ENCODE measurements at places on chromosomes 13 and 19.

GRCh38 chr19:49455773-49456172 lies 2.7 kb downstream of the ALDH16A1 start:
- DNase-seq, result no peak

DNA sequence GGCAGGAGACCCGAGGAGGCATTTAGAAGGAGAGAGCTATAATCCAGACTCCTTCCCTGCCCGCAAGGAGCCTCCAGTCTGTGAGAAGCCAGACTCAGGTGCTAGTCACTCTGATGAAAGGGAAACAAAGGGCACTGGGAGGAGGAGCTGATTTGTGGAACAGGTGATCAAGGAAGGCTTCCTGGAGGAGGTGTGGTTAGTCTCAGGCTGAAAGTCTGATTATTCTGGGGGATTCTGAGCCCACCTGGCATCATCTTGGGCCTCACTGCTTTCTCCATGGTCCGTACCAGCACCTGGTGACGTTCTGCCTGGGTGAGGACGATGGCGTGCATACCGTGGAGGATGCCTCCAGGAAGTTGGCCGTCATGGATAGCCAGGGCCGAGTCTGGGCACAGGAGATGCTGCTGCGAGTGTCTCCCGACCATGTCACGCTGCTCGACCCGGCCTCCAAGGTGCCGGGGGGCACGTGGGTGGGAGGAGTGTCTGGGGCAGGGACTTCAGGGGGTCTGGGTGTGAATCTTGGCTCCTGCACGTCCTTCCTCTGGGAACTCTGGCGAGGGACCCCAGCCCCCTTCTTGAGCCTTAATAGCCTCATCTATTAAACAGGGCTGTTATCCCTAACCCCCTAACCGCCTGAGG lies 3.9 kb downstream of the EPS8L1 start:
- DNase-seq, result no peak

DNA sequence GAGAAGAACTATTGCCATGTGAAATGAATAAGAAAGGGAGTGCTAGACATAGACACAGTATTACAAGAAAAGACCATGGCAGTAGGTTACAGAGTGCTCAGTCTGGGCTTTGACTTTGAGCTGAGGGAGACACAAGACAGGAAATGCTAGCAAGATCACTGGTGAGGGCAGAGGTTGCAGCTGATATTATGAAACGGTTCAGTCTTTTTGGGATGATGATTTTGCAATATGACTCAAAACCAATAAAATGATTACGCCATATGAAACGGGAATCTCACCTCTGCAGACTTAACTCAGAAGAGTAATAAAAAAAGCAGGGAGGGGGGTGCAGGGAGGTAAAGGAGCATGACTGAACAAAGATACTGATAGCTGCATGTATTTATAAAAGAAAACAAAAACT lies 123.1 kb downstream of the RBM26 start:
- no peak for DNase-seq

- DNase-seq, result no peak
These were observed 51.9 kb downstream of the SLAIN1 start for GRCh38 chr13:77749344-77749880.

DNA sequence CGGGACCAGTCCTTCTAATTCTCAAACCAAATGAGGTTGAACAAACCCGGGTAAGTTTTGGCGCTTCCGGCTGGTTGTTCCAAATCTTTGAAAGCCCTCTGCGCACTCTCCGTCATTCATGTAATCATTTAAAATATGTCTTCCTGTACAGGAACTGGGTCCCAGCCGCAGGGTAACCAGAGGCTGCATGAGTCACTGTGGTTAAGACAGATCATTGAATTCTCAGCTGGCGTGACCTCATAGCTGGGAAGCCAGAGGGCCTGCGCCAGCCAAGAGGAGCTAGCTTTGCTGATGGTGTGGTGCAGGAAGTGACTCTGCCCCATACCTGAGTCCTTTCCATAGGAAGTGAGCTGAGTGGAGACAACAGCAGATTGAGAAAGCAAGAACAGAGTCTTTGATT lies 135.2 kb downstream of the TSHZ3 start:
- peak; percentile 90 for DNase-seq

GRCh38 chr13:90806016-90806615 lies 541.4 kb upstream of the MIR17HG start:
- no peak for DNase-seq

GRCh38 chr13:91308299-91308698 lies 39.2 kb upstream of the MIR17HG start:
- no peak for DNase-seq

- no peak for DNase-seq
These were observed 1.5 kb downstream of the PPP1R15A start for GRCh38 chr19:48873476-48874302.

DNA sequence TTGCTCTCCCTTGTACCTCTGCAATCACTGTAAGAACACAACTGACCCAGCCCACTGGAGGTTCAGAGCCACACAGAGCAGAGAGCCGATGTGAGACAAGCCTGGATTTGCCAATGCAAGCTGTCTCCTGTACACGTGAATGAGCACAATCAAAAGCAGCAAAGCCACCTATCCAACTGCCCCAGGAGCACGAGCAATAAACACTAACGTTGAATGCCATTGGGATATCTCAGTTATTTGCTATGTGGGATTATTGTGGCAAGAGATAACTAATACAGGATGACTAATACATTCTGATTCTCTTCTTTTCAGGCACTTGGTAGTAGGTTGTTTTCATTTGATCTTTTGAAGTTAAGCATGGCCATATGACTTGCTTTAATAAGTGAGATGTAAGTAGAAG lies 85.2 kb upstream of the FAM216B start:
- no peak for DNase-seq

- DNase-seq, result no peak
These were observed 391 bp downstream of the ZNF761 start for GRCh38 chr19:53432088-53432661.

GRCh38 chr13:75161804-75162203 lies 320.2 kb downstream of the TBC1D4 start:
- no peak for DNase-seq

GRCh38 chr19:35870798-35871197 lies 2.4 kb downstream of the APLP1 start:
- no peak for DNase-seq

DNA sequence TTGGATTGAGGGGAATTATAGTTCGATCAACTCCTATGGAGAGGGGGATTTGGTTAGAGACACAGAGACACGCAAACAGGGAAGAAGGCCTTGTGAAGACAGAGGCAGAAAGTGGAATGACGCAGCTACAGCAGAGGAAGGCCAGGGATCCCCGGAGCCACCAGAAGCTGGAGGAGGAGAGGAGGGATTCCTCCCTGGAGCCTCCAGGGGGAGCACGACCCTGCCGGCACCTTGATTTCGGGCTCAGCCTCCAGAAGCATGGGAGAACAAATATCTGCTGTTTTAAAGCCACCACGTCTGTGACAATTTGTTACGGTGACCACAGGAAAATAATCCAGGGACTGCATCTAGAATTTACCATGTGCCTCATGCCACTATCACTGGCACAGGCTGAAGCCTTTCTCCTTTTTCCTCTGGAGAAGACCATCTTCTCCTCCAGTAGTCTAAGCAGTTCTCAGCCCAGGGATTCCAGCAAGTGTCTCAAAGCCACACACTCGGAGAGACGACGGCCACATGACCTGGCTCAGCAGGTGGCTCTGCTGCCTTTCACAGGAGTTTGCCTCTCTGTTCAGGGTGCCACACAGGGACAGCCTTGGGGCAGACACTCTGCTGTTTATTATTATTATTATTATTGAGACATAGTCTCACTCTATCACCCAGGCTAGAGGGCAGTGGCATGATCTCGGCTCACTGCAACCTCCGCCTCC lies 39.9 kb upstream of the CCNE1 start:
- peak; percentile 20 for DNase-seq

GRCh38 chr19:41018736-41019290 lies 27.7 kb downstream of the CYP2B6 start:
- no peak for DNase-seq

DNA sequence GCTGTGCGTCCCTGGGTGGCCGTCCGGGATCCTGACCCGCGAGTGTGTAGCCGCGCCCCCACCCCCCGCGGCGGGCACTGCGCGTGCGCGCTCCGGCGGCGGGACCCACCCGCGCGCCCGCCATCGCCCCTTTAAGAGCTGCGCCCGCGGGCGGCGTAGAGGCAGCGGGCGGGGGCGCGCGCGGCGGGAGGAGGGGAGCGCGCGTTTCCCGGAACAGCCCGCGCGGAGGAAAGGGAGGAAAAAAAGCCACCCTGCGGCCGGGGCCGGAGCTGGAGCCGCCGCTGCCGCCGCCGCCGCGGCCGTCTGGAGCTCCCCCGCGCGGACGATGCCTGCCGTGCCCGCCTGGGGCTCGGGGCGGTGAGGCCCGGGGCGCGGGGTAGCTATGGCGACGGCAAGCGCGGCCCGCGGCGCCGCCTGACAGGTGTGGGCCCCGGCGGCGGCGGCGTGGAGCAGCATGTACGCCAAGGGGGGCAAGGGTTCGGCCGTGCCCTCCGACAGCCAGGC lies at the start of gene SSBP4:
Gene SSBP4 (plus strand): TSS at position 204 of the 504 bp plus-strand sequence. CDS start 251 bp downstream, at position 455.
- DNase-seq, result no peak

DNA sequence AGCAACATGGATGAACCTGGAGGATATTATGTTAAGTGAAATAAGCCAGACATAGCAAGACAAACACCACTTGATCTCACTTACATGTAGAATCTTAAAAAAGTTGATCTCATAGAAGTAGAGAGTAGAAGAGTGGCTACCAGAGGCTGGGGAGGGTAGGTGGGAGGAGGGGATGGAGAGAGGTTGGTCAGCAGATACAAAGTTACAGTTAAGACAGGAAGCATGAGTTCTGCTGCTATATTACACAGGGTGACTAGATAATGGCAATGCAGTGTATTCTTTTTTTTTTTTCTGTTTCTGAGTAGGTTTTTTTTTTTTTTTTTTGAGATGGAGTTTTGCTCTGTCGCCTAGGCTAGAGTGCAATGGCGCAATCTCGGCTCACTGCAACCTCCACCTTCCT lies 15.2 kb upstream of the THSD1 start:
- DNase-seq, result no peak

- no peak for DNase-seq
These were observed 29.7 kb downstream of the MLLT1 start for GRCh38 chr19:6250024-6250615.

GRCh38 chr19:2617393-2618165 lies 84.9 kb downstream of the GNG7 start:
- DNase-seq, result no peak

Measured in fibroblast of the conjunctiva (primary cell).